ENCODE measurements at places on chromosomes 5 and 9. TPM values are rescaled to one million over a fixed set of nuclear protein-coding genes. Genes with fewer than 3 reads are reported as not detected.

PDE8B gene
- polyA plus RNA-seq: 1.1 TPM

CER1 gene
- polyA plus RNA-seq: not detected

SQSTM1 gene
- 210 TPM for polyA plus RNA-seq

DNA sequence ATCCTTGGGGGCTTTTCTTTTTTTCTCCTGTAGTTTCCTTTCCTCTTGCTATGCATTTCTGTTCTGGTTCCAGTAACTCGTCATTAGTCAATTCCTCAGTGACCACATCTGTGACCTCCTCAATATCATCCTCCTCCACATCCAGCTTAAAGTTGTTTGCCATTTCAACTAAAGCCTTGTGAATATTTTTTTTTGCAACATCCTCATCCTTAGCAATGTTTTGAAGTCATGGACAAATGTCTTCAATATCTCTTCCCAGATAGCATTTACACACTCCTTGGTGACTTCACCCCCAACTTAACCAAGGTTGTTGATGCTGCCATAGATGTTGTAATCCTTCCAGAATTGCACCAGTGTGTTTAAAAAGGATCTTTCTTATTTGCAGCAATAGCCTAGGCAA lies 14.7 kb upstream of the ADRB2 start:
- peaks cover 11% of the 10 kb centered on the region for H3K4me1 ChIP-seq
- no peaks in the 10 kb centered on the region for H3K36me3 ChIP-seq

- H3K4me1 ChIP-seq: no peaks in the 10 kb centered on the region
- H3K36me3 ChIP-seq: no peaks in the 10 kb centered on the region
- no peak overlapping the region for H3K27ac ChIP-seq
- no peak overlapping the region for H3K4me3 ChIP-seq
- no peaks in the 10 kb centered on the region for H3K27me3 ChIP-seq
These were observed 1020.2 kb downstream of the NR2F1-AS1 start for GRCh38 chr5:92560698-92561401.

DNA sequence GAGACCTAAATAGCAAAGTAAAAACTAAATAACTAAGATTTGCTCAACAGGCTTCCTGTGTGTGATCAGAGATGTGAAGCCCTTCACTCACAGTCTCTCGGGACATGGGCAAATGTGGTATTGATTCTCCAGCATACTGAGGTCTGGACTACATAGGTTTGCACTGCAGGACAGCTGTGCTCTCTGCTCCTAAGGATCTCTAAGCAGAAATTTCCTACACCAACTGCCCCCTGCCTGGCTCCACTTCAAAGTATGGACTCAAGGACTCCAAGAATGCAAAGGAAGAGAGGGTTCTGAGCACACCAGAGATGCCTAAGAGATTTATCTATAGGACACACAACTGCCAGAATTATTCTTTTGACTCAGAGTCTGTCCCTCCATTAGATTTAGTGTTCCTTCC lies 487.2 kb downstream of the SEMA5A start:
- no peak overlapping the region for H3K4me3 ChIP-seq
- no peaks in the 10 kb centered on the region for H3K27me3 ChIP-seq
- DNase-seq: no peak
- no peaks in the 10 kb centered on the region for H3K4me1 ChIP-seq
- peaks cover 9% of the 10 kb centered on the region for H3K36me3 ChIP-seq

DNA sequence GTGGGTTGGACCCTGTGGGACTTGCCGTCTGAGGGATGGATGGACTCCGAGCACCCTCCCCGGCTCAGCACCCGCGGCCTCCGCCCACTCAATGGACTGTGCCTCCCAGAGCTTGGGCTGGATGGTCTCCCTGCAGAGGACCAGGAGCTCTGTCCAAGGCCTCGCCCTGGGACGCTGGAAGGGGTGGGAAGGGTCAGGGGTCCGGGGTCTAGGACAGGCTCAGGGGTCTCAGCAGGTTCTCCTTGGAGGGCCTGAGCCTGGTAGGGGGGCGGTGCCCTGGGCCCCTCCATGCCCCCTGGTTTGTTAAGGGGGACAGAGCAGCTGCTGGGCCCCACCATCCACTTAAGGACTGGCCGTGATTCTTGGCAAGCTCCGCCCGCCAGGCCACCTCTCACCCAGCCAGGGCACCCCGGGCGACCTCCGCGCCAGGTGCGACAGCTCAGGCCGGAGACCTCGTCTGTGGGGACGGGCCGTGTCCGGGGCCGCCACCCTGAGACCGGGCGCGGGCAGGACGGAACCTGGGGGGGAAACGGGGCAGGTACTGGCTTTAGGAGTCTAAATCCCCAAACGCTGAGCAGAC lies 29.2 kb downstream of the EXOC3 start:
- H3K4me1 ChIP-seq: peaks cover 32% of the 10 kb centered on the region
- peaks cover 14% of the 10 kb centered on the region for H3K27me3 ChIP-seq
- H3K36me3 ChIP-seq: peaks cover 19% of the 10 kb centered on the region
- DNase-seq: no peak

- H3K27ac ChIP-seq: no peak overlapping the region
- no peaks in the 10 kb centered on the region for H3K27me3 ChIP-seq
- no peak overlapping the region for H3K4me3 ChIP-seq
- DNase-seq: no peak
- H3K4me1 ChIP-seq: no peaks in the 10 kb centered on the region
- no peaks in the 10 kb centered on the region for H3K36me3 ChIP-seq
These were observed 119.5 kb upstream of the TNC start for GRCh38 chr9:115237385-115237998.

EGR1 gene
- 14.5 TPM for polyA plus RNA-seq
